ENCODE measurements at places on chromosomes 2 and 18.

- DNase-seq, result no peak
These were observed 324.4 kb downstream of the ALK start for GRCh38 chr2:29597035-29597434.

DNA sequence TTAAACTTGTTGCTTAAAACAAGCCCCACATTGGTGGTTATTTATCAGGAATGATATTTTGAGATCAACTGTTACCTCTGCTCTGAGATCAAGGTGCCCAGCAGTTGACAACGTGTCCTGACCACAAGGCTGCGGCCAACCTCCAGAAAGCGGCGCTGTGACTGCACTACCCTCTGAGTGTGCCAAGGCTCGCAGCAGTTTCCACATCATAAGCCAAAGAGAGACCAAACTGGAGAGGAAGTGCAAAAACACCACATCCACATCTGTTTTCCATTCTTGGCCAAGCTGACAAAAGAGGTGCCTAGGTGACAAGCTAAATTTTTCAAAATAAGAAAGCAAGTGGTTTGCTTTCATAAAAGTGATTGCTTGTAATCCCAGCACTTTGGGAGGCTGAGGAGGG, 410.8 kb upstream of the POU3F3 start:
- no peak for DNase-seq

- no peak for DNase-seq
These were observed 24.7 kb downstream of the LYPD6B start for GRCh38 chr2:149063177-149063576.

DNA sequence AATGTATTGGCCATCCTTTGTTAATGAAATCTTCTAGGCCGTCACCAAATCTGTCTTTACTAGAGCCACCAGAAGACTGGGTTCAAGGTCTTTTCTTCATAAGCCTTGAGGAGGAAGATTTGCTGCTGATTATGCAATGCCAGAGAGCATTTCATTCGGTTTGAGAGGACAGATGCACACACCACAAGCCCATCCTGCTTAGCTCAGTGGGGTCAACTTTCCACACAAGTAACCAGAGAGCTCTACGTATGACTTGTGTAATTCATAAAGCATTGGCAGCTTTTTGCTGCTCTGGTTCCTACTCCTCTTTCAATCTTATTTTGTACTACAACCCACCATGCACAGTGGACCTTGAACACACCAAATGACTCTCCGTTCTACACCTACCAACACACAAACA, 106.9 kb downstream of the OSR1 start:
- DNase-seq, result no peak

DNA sequence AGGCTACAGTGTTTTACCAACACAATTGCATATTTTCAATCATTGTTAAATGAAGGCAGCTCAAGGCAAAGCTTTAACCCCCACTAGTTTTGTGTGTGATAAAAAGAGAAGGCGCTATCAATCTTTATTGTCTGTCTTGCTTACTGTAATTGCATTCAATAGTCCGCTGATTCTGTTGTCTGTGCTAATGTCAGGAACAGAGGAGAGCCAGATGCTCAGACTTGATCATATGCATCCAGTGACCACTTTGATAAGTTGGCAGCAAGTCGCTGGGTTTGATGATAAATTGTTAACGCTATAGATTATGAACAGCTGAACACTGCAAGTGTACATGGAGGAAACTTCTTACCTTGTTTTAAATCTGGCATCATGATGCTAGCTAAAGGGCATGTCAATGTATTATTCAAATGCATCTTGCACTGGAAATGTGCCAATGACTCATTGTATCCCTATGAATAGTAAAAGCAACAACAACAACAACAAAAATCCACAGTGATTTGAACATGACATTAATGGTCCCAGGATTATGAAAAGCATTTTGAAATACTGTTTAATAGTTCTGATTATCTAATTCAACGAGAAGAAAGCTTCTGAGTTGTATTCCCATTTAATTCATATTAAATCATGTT, 423.5 kb upstream of the FANCL start:
- DNase-seq, result no peak

GRCh38 chr2:173148520-173148919, 72.9 kb downstream of the MAP3K20 start:
- DNase-seq, result peak; percentile 52
